ENCODE measurements at places on chromosomes 1 and 21.

DNA sequence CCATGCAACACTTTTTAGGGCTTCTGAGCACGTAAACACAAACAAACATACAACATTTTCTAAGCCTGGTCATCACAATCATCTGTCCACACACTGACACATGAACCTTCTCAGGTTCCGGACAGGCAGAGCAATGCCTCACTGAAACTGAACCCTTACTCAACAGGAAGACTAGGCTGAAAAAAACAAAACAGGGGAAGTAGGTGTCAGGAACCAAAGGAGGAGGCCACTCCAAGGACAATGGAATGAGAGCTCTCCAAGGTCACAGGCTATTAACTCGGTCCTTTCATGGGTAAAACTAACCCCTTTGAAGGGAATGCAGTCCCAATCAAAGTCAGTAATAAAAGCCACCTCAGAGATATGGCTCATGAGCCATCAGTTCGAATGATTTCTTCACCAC lies 76.6 kb downstream of the FAM78B start:
- DNase-seq = no peak

DNA sequence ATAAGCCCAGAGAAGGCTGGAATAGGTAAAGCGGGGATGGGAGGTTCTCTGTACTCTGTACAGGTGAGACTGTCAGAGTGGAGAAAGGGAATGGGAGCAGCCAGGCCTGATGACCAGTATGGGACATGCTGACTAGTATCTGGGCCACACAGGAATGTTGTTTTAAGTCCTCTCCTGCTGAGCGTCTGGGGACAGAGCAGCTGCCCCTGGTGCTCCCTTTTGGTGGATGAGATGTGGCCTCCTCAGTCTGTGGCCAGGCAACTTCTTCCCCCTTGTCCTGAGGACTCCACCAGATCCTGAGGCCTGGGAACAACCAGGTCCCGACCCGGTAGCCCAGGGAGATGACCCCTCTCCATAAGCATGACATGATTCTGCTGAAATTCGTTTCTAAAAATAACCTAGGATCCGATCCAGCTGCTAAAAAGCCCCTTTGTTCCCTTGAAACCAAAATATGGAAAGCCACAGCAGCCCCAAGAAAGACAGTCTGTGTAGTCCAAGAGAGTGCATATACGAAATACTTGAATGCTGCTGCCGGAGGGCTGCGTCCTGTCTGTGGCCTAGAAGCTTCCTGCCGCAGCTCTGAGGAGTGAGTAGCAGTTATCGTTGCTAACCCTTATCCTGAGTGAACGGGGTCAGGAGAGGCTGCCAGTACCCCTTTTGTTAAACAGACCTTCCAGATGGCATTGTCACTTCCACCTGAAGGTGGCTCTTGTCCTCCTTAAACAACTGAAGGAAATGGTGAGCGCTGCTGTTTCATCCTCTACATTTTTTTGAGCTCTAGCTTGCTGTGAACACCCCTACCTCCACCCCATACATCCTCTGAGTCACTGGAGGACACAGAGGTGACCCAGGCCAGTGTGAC lies 47.1 kb downstream of the ATP2B4 start:
- peak; percentile 90 for DNase-seq

- DNase-seq = peak; percentile 100
Observed at GRCh38 chr1:202589190-202589930, 120.9 kb downstream of the SYT2 start.

GRCh38 chr1:2313651-2314261 lies 77.6 kb downstream of the MORN1 start:
- no peak for DNase-seq

- no peak for DNase-seq
Observed at GRCh38 chr1:151294742-151295462, 12.8 kb downstream of the ZNF687 start.

GRCh38 chr1:226643177-226643576 lies 94.6 kb downstream of the STUM start:
- DNase-seq = no peak

DNA sequence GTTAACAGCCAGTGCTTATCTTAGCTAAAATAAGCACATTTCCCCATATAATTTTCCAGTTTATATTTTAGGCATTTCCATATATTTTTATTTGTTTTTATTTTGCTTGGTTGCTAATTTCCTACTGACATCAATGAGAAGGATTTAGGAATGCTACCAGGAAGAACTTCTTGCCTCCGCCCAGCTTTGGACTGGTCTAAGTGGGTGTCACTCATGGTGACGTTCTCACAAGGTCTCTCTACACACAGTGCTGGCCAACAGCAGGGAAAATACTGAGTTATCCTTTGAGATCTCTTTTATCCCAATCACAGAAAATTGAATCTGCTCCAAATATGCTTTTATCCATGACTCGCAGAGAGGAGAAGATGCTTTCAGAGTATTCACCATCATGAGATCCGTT lies 13.2 kb downstream of the MX1 start:
- no peak for DNase-seq

DNA sequence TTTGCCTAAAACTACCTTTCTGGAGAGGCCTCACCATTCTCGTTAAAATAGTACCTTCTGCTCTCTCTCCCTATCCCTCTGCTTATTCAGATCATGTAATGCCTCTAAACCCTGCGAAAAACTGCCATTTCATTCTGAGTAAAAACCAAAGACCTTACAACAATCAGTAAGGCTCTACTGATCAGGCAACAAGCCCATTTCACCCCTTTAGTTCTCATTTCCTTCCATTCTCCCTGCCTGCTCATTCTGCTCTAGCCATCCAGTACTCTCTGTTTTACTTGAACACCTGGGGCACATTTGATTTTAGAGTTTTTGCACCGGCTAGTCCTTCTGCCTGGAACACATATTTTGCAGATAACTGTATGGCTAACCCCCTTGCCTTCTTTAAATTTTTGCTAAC lies 187.8 kb downstream of the COQ8A start:
- DNase-seq = no peak

GRCh38 chr1:3811595-3811911 lies 15.3 kb upstream of the LRRC47 start:
- no peak for DNase-seq

DNA sequence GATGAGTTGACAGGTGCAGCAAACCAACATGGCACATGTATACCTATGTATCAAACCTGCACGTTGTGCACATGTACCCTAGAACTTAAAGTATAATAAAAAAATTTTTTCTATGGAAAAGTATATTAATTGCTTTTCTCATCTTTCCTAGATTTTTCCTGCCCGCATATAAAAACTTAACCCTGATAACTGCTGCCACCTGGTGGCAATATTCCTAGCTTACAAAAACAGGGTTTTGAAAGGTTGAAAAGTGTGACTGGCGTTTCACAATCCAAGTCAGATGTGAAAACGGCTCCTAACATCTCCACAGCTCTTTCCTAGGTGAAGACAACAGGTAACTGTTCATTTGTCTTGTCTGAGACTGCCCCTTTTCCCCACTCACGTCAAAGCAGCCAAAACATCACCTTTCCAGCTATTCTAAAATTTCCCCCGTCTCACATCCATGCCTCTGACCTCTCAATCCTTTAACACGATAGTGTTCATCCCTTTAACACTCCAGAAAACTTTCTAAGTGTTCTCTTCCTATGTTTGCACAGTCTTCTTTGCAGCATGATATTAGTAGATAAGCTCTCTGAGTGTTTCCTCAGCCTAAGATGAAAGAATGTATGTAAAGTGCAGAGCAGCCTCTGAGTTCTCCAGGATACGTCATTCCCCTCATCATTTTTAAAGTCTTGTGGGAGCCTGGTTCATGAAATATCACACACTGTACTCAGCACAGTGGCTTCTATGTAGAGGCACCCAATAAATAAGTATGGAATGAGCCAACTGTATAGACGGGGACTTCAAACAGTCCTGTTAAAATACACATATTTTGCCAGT lies 27.5 kb downstream of the OVGP1 start:
- DNase-seq = peak; percentile 13

DNA sequence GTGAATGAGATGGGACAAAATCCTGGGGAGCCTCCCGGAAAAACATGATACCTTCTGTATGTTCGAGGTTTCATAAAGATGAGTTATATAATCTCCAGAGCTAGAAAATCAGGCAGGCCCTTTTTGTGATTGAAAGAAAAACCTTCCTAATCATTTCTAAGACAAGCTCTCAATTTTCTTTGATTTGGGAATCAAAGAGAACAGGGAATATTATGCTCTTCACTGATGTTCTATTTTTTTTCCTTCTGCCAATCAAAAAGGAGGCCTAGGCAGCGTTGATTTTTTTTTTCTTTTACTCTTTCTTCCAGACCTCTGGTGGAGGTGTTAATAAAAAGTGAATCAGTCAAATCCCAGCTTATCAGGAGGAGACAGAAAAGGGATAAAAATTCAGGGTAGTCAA lies 34.5 kb downstream of the DIRAS3 start:
- no peak for DNase-seq

- no peak for DNase-seq
Observed at GRCh38 chr1:166089804-166090203, 77.0 kb downstream of the FAM78B start.

- no peak for DNase-seq
Observed at GRCh38 chr1:7366286-7366954, 404.7 kb upstream of the VAMP3 start.

DNA sequence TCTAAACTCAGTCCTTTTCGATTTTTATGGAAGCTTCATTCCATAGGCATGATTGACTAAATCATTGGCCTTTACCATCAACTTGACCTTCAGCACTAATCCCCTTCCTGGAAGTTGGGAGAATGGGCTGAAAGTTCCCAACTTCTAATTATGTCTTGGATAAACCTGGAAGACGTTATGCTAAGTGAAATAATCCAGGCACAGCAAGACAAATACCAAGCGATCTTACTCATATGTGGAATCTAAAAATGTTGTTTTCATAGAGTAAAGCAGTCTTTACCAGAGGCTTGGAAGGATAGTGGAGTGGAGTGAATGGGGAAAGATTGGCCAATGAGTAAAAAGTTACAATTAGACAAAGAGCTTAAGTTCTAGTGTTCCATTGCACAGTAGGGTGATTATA lies 1453.2 kb downstream of the PLA2G4A start:
- DNase-seq = no peak

DNA sequence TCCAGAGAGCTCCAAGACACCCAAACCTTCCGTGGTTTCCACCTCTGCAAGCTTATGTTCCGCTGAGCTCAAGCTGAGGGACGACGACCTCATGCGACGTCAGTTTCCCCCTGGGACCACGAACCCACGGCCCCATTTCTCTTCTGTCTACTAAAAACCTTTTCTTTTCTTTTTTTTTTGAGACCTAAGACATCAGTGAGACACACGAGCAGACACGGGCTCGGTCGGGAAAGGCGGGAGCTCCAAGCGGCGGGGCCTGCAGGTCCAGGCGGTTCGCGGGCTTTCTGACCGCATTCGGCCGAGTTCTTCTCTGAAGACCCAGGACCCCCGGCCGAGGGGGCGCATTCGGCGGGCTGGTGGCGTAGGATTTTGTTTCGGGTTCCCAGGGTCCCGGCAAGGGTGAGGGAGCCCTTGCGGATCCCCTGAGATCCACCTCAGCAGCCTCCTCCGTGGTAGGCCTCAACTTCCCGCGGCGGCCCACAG lies 402 bp downstream of the C21orf58 start:
- no peak for DNase-seq

DNA sequence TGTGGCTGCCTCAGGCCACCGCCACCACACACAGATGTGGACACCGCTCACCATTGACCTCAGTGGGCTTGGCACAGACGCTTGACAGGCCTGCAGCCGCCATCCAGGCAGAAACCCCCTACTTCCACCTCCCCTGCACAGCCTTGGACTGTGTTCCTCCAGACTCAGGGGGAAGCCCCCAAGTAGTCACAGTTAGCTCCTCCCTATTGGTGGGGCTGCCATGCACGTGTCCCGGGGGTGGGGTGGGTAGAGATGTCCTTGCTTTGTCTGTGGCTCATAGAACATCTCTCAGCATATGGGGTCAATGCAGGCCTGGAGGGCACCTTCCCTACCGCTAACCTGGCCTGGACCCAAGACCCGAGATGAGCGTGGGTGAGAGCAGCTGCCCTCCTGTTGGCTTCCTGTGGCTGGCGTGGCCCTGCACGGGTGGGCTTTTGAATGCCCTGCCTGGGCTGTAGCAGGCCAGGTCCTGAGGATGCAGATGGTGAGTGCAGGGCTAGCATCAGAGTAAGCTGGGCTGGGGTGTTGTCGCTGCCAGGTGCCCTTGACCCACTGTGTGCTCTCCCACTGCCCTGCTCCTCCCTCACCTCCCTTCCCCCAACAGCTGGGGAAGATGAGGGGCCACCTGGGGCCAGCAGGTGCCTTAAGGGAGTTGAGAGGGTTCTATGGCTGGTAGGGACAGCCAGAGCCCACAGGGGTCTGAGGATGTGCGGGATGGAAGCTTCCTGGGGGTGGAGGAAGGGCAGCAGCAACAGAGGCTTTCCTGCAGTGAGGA lies 6.2 kb downstream of the CROCC start:
- DNase-seq = no peak

Measured in GM04504 (cell line).